NK-92 treated with Interleukin-12 subunit alpha and Interleukin-12 subunit beta, amount 100 ng/mL, for 24 hours (cell line): ENCODE measurements at places on chromosomes 5 and 9.

DNA sequence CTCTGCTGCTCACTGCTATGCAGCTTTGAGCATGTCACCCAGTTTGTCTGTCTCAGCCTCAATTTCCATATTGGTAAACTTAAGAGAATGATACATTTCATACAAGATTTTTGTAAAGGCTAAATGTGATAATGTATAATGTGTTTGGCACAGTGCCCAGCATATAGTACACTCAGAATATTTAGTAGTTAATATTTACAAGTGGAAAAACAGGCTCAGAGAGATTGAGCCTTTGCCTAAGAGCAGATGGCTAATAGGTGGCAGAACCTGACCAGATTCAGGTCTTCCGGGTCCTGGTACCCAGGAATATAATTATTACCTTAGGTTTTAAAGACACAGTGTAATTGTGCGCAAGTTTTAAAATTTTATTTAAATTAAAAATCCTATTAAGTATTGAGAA, 46.8 kb upstream of the KIAA1958 start:
- DNase-seq: no peak

DNA sequence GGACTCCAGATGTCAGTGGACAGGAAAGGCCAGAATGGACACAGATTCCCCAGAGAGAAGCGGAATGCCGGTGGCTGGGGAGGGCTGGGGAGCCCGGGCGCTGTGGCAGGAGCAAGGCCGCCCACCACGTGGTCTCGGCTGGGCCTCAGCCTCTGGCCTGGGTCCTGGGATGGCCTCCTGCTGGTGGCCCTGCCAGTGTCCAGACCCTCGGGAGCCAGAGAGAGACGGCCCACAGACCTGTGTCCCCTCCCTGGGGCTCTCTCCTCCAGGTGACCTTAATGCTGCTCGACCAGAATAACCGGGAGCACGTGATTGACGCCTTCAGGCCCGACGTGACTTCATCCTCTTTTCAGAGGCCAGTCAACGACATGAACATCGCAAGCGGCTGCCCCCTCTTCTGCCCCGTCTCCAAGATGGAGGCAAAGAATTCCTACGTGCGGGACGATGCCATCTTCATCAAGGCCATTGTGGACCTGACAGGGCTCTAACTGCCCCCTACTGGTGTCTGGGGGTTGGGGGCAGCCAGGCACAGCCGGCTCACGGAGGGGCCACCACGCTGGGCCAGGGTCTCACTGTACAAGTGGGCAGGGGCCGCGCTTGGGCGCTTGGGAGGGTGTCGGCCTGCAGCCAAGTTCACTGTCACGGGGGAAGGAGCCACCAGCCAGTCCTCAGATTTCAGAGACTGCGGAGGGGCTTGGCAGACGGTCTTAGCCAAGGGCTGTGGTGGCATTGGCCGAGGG, 19.0 kb downstream of the FBXW5 start:
- no peak for DNase-seq

DNA sequence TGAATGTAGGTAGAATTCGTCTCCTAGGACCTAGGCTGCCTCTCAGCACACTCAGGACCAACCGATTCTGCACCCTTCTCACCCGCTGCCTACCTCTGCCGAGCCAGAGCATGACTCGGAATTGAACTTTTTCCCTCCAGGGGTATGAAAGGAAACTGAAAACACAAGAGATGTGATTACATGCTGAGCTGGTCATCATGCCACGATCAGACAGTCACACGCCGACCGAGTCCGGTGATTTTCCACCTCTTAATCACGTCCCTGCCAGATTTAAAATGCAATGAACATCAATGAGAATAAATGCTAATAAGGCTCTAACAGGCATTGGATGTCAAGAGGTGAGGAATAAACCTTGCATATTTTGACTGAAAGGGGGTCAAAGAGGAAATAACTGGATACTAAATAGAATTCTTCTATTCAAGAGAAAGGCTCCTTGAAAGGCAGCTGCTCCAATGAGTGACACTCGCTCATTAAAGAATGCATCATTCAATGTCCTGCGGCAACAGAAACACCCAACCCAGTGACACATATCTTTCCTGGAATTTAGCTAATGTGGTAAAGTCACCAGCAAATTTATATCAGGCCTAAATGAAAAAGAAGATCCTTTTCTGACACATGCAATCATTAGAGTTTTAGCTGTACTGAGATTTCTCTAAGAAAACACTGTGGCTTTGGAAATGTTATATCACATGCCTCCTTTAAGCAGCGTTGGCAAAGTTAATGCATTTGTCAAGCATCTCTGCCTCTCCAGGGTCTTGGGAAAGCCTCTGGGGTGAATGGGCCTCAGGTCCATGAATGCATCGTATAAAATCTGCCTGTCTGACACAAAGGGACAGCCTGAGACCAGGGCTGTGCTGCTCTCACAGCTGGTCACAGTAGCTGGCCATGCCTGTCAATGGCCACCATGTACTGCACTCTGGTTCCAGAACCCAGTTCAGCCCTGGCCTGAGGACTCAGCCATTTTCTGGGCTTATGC, 128.7 kb downstream of the SPOCK1 start:
- no peak for DNase-seq

- DNase-seq: no peak
Observed at GRCh38 chr9:84667571-84668195, 1.8 kb upstream of the NTRK2 start.

DNA sequence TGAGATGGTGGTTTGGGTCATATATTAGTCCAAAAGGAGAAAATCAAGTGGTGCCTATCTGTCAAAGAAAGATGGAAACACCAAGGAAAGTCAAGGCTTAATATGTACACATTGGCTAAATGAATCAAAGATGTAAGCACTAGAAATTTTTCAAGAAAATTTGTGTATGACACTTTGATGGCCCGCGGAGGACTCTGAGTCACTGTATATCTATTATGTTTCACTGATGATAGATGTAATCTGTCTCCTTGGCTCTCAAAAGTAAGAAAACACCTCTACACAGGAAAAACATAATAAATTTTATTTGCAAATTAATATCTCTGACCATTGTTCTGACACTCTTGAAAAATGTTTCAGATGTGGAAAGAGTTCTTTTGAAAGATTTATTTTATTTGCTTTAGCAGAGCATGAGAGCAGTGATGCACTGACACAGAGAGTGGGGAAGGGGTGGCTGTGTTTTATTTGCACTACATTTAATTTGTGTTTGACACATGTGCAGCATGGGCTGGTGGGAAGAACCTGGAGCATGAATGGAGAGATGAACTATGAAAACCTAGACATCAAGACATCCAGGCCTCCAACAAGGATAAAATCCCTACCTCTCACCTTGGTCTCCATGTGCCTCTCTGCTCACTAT, 180.8 kb upstream of the GAS1 start:
- no peak for DNase-seq

DNA sequence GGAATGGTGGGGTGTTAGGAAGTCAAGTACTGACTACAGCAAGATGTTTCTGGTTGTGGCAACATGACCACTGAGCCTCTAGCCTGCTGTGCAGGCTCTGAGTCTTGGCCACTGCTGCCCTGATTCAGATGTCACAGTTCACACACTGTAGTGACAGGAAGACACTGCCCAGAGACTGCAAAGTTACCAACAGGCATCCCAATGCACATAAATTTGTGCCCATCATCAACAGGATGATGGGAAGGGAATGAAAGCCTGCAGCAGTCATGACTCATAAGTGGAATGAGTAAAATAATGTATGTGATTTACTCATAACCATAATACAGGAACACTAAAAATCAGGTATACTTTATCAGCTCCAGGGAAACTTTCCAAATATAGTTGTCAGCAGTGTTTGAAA, 251.6 kb upstream of the HAPLN1 start:
- no peak for DNase-seq

DNA sequence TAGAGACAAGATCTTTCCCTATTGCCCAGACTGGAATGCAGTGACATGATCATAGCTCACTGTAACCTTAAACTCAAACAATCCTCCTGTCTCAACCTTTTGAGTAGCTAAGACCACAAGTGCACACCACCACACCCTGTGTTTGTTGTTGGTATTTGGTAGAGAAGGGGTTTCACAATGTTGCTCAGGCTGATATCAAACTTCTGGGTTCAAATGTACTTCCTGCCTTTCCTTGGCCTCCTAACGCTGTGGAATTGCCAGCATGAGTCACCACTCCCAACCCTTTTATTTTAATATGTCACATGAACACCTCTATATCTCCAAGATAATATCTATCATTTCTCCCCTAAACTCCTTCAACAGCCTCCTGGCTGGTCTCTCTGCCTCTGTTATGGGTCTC, 719.0 kb downstream of the PTPRD start:
- no peak for DNase-seq

- no peak for DNase-seq
Observed at GRCh38 chr9:129330711-129331492, 152.8 kb upstream of the IER5L start.

GRCh38 chr9:120927269-120928014, 846 bp upstream of the TRAF1 start:
- DNase-seq: no peak

DNA sequence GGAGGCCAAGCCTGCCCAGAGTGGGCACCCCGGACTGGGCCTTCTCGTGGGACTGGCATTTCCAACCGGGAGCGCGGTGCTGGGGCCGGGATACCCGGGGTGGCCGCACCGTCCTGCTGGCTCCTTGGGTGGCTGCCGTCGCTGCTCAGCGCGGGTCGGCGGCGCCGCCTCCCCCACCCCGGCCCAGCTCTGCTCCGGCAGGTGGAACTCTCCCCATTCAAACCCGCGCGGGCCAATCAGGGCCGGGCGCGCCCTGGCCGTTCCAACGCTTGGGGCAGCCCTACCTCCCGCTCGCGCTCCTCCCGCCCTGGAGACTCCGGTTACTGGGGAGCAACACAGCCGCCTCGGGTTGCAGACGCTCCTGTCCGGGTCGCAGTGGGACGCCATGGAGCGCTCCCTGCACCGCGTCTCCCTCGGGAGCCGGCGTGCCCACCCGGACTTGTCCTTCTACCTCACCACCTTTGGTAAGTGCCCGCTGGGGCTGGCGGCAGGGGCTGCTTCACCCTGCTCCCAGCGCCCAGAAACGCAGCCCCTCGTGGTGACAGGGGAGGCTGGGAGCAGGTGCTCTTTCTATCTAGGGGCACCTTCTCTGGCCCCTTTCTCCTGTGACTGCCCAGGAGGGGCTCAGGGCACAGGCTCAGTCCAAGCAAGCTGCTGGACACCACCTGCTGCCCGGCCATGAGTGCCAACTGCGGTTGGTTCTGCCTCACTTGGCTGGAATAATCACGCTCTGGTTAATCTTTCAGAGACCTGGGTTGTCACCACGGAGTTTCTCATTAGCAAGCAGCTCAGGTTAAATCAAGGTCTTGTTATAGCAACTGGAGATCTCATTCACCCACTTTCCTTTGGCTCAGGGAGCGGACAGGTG, at the start of gene RGS3:
RGS3 (plus strand) TSS at position 310 of the 868 bp plus-strand sequence; CDS start at position 386, 76 bp downstream.
- no peak for DNase-seq

DNA sequence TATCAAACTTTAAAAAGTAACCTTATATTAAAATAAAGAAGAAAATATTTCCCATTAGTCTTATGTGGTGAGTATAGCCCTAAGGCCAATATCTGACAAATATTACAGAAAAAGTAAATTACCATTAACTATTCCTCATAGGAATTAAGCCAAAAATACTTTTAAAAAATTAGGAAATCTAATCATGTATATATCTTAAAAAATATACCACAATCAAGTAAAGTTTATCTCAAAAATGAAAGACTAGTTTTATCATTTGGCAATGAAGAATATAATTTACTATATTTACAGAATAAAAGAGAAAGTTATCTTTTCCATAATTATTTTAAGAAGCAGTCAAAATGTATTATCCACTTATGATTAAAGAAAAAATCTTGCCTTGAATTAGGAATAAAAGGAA, 458.8 kb upstream of the ZNF462 start:
- DNase-seq: no peak

DNA sequence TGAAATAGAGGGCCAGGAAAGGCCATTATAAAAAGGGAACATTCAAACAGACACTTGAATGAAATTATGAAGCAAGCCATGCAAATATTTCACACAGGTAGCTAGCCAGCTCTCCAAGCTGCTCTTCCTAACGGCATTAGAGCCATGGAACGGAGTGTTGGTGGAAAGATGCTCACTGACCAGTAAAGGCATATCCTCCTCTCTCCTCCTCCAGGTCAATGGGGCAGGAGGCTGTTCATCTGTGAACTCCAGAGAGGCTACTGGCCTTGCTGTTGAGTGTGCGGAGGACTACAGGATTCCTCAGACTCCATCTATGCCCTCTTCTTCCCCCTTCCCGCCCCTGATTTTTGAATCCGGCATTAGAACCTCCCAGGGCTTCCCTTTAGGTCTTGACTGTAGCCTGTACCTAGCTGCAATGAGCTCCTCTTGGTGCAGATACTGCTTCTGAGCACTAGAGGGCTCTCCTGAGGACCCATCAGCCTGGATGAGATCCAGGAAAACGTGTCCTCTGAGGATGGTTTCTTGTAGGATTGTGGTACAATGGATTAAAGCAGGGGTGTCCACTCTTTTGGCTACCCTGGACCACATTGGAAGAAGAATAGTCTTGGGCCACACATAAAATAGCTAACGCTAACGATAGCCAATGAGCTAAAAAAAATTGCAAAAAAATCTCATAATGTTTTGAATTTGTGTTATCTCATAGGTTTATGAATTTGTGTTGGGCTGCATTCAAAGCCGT, 162.2 kb downstream of the SREK1 start:
- DNase-seq: no peak
